CD14-positive monocyte (primary cell): ENCODE measurements at places on chromosomes 12 and 14. TPM values are rescaled to one million over a fixed set of nuclear protein-coding genes. Genes with fewer than 3 reads are reported as not detected.

OLR1 gene
- 0.88 TPM for polyA plus RNA-seq

KRT3 gene
- not detected for polyA plus RNA-seq

CLEC2B gene
- 52.1 TPM for polyA plus RNA-seq

TGM1 gene
- not detected for polyA plus RNA-seq

RFLNA gene
- polyA plus RNA-seq, result not detected

CEP128 gene
- polyA plus RNA-seq, result 0.41 TPM

GSG1 gene
- not detected for polyA plus RNA-seq

PGF gene
- not detected for polyA plus RNA-seq
